GM04503 (cell line): ENCODE measurements at places on chromosomes 2 and 18.

- DNase-seq, result no peak
Measured at GRCh38 chr18:54875063-54875462, 46.8 kb downstream of the RAB27B start.

DNA sequence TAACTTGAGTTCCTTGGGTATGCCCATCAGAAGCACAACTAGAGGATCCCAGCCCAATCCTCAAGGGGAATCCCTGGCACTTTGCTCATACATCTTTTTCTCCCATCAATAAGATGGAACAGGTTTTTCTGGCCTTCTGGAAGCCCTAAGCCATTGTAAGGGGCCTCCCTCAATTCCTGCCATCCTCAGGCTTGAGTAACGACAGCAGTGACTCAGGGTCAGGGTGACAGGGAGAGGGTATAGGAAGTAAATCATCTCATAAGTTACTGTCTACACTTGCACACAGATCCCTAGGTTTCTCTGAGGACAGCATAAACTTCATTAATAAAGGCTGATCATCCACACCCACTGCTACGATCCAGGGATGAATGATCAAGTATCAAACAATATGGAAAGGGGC, 35.0 kb downstream of the AMER3 start:
- no peak for DNase-seq

GRCh38 chr2:168565512-168565911, 109.4 kb downstream of the CERS6 start:
- no peak for DNase-seq

- DNase-seq, result no peak
Measured at GRCh38 chr2:24785671-24786321, 7.4 kb downstream of the PTRHD1 start.

DNA sequence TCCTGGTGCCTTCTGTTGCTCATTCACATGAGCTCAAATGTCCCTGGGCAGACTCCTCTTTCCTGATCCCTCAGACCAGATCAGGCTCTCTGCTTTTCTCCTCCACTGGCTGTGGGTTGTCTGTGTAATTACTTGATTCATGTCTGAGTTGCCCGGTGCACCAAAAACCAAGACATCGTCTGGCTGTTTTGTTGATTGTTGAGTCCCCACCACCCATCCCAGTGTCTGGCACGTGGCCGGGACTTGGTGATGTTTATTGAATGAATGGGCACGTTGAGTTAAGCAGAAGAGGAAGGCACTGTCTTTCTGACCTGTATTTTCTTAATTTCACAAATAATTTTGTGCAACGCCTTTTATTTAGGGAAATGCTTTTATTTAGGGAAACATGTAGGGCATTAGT, 499.1 kb upstream of the HS6ST1 start:
- no peak for DNase-seq

DNA sequence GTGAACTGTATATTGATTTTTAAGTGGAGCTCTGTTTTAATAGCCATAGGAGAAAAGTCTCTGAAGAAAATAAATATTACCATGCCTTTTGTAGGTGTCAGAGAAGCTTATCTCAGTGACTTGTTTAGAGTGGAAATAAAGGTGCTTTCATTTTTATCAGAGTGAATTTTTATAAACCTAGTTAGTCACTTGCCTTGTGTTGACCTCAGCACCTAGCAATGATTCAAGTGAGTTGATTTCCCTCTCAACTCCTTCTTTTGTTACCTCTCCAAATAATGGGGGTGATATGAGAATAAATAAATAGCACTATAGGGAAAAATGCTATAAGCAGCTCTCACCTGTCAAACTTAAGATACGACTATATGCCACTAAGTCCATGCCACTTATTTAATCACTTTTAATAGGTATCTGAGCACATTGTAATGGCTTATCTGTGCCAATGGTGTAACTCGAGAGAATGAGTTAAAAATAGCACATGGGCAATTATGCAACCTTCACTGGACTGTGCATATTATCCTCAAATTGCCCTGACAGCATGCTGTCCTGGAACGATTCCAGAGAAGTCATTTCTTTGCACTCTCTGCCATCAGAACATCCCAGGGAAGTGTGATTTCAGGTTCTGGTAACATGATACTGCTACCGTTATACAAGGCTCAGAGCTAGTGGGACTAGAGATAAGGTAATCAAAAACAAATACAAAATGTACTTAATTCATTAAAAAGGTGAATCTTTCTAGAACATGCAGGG, 290.8 kb downstream of the CCDC85A start:
- peak; percentile 47 for DNase-seq

DNA sequence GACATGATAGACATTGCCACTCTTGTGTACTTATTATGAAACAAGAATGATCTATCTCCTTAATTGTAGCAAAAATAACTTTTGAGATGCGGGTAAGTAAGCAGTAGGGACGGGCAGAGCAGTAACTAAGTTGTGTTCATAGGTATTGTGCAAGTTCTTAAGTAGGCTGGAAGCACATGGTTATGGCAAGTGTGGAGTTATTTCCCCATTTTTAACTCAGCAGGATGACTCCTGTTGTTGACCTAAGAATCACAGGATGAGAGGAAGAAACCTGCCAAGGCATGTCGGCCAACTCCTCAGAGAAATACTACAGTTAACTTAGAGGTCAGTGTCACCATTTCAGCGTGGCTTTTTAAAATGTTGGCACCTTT, 51.1 kb upstream of the FN1 start:
- no peak for DNase-seq

- DNase-seq, result no peak
Measured at GRCh38 chr2:145572238-145572637, 1052.3 kb upstream of the ZEB2 start.

GRCh38 chr2:198604599-198604998, 800.2 kb downstream of the PLCL1 start:
- DNase-seq, result no peak

- DNase-seq, result no peak
Measured at GRCh38 chr2:73324126-73324725, 30.9 kb upstream of the EGR4 start.

DNA sequence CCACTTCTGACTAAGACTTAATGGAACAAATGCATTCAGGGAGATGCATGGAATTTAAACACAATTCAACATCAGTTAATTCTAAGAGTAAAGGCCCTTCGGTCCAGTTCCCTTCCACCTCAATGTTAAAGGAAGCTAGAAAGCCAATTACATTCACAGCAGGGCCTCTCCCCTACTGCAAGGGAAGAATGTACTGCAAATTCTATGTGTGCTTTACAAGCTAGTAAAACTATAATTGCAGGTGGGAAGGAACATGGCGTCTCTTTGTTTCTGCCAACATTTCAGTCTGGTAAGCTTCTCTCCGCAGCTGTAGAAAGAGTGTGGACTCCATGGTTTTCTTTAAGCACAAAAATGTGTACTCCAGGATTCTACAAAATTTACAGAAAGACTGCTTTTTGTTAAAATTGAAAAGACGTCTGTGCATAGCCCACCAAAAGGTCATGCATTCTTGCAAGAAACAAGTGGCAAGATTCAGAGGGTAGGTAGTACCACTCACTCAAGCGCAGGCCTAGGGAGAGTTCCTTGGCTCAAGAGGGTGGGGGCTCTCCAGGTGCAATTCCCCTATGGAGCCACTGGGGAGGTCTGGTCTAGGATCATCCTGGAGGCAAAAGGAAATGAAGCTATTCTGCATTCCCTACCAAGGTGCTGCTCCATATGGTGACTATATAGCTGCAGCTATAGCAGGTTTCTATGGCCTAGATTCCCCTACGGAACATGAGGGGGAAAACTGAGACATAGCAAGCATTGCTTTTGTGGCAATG, 127.0 kb upstream of the FZD5 start:
- DNase-seq, result no peak

DNA sequence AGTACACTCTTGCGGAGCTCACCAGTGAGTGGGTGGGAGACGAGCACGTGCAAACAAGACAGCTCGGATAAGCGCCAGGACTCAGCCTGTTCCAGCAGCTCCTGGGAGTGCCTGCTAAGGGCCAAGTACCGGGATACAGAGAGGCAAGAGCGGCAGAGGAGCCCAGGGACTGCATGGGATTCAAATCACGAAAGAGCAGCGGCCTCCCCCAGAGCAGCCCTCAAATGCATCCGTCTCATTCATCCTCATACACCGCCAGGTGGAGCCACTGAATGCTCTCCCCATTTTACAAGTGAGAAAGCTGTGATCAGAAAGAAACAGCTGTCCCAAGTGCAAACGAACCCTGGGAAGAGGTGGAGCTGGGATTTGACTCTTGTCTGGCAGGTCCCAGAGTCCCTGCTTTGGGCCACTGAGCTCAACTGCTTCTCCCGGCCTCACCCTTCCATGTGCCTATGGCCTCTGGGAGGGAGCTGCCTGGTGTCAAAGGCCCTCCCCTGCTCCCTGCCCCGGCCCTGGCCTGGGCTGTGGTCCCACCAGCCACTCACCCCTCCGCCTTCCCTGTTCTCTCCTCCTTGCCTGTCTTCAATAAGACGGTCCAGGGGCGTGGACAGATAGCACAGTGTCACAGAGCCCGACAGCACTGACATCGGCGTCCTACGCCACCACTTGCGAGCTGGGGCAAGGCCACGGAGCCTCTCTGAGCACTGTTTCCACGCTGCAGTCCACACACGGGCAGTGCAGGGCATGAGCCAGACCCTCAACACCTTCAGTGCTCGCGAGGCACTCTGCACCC, 72.8 kb upstream of the TAF1B start:
- no peak for DNase-seq

- DNase-seq, result no peak
Measured at GRCh38 chr2:32166115-32166574, 481 bp downstream of the SLC30A6 start.

DNA sequence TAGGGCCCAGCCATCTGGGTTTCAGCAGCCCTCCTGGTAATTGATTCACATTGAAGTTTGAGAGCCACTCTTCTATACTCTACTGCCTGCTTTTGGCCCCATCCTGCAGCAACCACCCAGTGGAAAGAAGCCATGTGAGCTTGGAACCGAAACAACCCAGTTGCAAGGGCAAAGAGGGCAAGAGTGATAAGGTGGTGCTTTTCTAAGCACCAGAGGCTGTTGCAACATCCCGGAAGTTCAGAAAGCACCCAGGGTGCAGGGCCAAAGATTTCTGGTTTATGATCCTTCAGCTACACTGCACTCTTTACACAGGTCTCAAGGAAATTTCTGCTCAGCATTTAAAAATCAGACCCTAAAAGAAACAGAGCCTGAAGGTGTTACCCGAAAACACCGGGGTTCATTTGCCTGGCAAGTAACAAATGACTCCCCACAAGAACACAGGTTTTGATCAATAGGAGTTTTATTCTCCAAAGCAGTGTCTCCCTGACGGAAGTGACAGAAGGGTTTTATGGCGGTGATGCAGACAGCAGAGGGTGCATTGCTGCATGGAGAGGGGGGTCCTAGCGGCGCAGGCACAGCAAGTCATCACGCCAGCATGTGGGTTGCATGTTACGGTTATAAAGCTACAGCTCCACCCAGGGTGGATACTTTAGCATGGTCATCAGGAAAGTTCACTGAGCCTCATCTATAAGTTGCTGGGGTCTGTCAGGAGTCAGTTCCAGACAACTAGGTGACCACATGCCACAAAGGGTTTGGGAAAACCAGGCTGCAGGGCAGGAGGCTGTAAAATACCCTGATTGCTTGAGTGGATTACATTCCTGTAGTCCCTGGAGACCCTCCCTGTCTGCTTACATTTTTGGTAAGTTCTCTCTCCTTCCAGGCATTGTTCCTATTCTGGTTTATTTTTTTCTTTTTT, 28.8 kb upstream of the TMEM37 start:
- DNase-seq, result no peak

- no peak for DNase-seq
Measured at GRCh38 chr2:25598911-25599310, 74.5 kb downstream of the DTNB start.

DNA sequence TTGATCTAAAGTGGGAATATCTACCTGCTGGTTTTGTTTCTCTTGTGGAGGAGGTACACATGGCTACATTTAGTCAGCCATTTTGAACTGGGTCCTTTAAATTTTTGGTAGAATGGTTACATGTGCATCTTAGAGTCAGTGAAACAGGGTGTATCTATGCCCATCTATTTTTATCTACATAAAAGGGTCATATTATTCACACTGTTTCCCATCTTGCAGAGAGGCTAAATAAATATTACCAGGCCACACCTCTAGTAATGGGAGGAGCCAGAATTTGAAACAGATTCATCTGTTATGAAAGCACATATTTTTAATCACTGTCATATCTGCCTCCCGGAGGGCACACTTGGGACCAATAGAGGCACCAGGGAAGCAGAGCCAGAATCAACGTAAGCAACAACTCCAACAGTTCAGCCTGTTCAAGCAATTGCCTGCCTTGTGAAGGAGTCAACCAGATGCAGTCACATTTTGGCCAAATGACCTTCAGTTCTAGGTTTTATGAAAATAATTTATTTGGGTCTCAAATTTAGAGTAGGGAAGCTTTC, 376.8 kb downstream of the TSN start:
- DNase-seq, result no peak

DNA sequence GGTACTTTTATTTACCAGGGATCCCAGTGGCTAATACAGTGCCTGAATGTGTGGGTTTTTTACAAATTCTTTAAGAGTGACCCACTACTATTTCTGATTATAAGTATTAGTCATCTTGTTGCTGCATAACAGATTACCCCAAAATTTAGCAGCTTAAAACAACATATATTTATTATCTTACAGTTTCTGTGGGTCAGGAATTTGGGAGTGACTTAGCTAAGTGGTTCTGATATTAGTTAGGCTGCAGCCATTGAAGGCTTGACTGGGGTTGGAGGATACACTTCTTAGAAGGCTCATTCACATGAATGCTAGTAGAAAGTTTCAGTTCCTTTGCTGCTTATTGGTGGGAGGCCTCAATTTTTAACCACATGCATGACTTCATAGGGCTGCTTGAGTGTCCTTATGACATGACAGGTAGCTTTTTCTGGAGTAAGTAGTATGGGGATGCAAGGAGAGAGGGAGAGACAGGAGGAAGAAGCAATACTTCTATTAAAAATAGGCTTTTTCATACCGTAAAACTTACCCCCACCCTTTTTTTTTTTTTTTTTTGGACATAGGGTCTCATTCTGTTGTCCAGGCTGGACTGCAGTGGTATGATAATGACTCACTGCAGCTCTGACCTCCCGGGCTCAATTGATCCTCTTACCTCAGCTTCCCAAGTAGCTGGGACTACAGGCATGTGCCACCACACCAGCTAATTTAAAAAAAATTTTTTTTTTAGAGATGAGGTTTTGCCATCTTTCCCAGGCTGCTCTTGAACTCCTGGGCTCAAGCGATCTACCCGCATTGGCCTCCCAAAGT, 13.3 kb upstream of the POLE4 start:
- no peak for DNase-seq
